Stimulated activated CD8-positive, alpha-beta memory T cell treated with anti-CD3 and anti-CD28 coated beads, Interleukin-15, amount 100 ng/mL, for 1 hour (primary cell): ENCODE measurements at places on chromosomes 13 and 19.
A peak's percentile ranks its signal among the peaks of the same experiment; 100 is the strongest.

GRCh38 chr13:39370554-39370953, 232.4 kb downstream of the LHFPL6 start:
- no peak for DNase-seq

DNA sequence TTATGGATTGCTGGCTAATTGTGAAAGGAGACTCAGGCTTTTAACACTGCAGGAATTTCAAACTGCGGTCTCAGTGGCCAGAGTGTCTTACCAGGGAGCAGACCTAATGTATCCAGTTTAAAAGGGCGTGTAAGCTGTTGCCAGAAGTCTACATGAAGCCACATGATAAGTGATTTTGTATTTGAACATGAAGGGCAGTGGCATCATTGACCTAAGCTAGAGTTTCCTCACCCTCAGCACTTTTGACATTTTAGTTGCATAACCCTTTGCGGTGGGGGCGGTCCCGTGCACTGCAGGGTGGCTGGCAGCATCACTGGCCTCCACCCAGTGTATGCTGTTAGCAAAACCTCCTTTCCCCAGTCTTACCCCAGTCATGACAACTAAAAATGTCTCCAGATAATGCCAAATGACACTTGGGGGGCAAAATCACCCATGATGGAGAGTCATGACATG, 23.7 kb upstream of the GPR18 start:
- DNase-seq: no peak

- no peak for DNase-seq
Observed at GRCh38 chr19:45468159-45468651, 409 bp downstream of the FOSB start.

- DNase-seq: no peak
Observed at GRCh38 chr19:16376649-16377048, 52.0 kb downstream of the KLF2 start.

DNA sequence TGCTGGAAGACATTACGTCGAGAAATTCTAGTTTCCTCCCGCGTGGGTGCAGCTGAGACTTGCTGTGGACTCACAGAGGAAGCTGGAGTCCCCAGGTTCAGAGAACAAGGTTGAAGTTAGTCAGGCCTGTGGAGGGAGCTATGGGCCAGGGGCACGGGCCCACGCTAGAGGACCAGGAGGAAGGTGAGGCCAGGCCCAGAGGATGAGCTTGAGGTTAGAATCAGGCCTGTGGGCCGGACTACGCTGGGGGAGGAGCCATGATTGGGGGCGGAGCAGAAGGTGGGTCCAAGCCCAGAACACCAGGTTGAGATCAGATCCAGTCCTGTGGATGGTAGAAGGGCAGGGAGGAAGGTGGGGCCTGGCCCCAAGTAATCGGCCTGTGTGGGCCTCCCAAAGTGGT, 32.6 kb downstream of the ZNF846 start:
- no peak for DNase-seq

GRCh38 chr19:9847087-9847671, 12.1 kb downstream of the PIN1 start:
- no peak for DNase-seq

DNA sequence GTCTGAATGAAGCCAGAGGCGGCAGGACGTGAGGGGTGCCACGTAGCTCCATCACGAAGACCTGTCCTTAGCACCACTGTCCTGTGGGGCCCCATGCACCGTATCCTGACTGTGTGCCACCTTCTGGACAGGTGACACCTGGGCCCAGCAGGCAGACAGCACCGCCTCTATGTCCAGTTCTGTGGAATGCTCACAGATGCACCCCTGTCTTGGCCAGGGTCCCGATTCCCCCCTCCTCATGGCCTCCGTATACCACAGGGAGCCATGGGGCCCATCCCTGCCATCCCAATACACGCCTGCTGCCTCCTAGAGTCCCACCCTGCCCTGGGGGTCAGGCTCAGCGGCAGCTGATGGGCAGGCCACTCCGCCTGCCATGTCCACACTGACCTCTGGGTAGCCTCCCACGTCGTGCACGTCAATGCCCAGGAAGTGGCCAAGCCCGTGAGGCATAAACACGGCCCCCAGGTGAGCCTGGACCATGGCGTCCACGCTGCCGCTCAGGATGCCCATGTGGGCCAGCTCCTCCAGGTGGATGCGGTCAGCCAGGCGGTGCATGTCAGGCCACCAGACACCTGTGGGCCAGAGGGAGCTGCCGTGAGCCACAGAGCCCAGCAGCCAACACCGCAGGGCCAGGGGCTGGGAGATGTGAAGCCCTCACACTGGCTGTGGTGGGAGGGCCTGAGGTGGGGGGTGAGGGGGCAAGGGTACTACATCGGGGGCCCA, 17.6 kb downstream of the CEBPG start:
- DNase-seq: no peak

GRCh38 chr13:111491659-111492058, 171.2 kb downstream of the TEX29 start:
- DNase-seq: no peak

GRCh38 chr13:50170447-50171037, 155.3 kb downstream of the KCNRG start:
- DNase-seq: no peak

DNA sequence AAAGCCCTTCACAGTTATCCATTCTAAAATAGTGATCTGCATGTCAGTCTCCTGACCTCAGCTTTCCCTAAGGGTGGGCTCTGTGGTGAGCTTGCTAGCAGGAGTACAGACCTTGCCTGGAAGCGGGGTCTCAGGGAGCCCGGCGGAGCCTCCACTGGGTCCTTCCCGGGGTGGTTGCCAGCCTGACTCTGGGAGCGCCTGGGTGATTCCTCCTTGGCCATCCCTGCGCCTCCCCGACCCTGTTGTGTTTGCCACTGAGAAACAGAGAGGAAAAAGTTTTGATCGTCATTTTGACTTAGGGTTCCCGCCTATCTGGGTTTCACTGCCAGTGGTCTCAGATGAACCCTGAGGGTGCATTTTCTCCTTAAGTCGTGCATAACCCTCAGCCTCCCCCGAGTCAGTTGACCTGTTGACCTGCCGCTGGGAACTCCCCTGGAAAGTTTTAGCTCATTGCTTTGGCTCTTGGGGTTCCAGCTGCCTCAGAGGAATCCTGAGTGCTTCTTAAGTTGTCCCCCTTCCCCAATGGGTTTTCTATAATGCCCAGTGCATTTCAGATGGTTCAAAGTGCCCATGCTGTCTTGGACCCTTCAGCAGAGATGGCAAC, 117.8 kb downstream of the RAB20 start:
- DNase-seq: no peak

GRCh38 chr19:58350001-58350861, 3.1 kb downstream of the A1BG start:
- DNase-seq: no peak

DNA sequence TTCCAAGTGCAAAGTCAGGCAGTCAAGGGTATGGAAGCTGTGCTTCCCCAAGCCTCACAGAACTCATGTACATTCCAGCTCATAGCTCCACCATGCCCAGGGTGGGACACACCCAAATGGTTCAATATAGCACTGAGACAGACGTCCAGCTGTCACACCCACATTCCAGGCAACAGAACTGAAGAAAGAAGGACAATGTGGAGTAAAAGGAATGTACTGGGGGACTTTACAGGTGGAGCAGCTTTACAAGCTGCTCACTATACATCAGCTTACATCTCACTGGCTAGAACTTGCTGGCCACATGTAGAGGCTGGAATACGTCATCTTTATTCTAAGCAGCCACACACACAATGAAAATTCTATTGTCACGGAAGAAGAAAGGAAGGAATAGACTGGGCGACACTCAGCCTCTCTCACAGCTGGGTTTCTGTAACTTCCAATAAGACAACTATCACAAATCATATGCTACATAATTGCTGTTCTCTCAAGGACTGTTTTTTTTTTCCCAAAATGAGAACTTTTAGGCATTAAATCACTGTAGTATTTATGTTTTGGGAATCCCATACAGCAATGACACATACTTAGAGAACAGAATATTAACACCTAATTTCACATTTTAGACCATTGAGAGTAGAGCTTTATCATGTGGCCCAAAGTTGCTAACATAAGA, 86.1 kb downstream of the KLF12 start:
- DNase-seq: no peak

DNA sequence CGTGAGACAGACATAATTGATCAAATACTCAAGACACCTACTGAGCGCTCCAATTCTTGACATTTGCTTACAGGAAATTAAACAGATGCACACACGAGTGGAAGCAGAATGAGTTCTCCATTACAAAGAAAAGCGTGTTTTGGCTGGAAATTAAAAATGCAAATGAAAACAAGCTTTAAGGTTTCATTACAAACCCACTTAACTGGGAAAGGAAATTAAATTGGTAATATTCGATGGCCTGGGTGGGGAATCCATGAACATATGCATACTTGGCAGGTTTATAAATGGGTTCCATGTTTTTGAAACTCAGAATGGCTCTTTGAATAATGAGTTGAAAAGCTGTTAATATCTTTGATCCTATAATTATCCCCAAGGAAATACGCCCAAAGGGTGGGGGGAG, 178.0 kb downstream of the IER2 start:
- no peak for DNase-seq

GRCh38 chr13:90156390-90156789, 1191.1 kb upstream of the MIR17HG start:
- no peak for DNase-seq

GRCh38 chr13:110138700-110139036, 168.3 kb downstream of the COL4A1 start:
- DNase-seq: no peak

DNA sequence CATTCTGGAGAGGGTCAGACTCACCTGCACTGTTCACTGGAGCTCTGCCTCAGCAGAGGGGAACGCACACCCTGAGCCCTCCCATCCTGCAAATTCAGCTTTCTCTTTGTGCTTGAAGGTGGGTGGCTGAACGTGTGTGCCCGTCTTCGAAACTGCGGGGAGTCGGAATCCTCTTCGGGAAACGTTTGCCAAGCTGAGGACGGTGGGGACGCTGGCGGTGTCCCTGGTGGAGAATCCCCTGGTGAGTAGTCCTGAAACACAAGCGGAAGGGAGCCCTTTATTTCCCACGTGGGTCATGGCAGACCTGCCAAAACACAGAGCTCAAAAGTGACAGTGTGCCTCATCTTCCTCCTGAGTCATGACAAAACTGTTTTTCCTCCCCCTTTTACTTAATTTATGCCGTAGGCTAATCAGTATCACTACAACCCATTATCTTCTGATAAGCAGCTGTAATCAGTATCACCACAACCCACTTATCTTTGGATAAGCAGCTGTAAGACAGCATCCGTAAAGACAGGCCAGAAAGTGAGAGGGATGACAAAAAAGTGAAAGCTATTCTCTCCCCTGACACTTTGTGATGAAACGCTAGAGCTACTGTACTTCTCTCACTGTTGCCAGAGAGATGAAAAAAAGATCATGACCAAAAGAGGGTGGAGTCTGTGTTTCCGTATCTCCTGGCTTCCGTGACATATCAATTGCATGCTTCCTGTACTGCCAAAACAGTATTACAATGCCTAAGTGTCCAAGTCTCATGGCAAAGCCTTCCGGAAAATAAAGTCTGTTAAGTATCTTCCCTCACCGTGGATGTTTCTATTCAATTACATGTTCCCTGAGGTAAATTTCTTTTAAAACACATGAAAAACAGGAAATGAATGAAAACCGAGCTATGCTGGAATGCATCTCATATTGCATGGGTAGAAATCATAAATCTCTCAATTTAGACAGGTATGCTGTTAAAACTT, 155.5 kb downstream of the TBC1D4 start:
- peak; percentile 10 for DNase-seq

DNA sequence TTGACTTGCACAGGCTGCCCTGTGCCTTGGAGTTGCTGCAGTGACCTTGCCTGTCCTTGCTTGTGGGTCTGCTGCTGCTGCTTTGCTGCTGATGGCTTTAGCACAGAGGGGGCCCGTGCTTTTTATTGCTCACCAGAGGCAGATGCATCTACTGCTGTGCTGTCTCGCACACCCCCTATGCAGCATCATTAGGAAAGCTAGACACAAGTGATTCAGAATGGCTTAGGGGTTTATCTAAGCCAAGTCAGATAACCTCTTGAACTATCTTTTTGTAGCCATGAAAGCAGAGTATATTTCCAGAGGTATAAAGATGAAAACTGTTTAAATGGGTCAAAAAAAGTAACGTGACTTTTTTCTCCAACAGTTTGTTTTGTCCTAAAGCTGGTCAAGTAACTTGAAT, 7.8 kb downstream of the GTF3A start:
- DNase-seq: no peak

GRCh38 chr19:7932276-7932929, 6.5 kb upstream of the CTXN1 start:
- no peak for DNase-seq

- DNase-seq: no peak
Observed at GRCh38 chr13:98401934-98402333, 175.0 kb downstream of the STK24 start.

- DNase-seq: no peak
Observed at GRCh38 chr13:83914368-83914767, 32.1 kb upstream of the SLITRK1 start.

- no peak for DNase-seq
Observed at GRCh38 chr13:24564881-24565280, 52.3 kb upstream of the PARP4 start.

DNA sequence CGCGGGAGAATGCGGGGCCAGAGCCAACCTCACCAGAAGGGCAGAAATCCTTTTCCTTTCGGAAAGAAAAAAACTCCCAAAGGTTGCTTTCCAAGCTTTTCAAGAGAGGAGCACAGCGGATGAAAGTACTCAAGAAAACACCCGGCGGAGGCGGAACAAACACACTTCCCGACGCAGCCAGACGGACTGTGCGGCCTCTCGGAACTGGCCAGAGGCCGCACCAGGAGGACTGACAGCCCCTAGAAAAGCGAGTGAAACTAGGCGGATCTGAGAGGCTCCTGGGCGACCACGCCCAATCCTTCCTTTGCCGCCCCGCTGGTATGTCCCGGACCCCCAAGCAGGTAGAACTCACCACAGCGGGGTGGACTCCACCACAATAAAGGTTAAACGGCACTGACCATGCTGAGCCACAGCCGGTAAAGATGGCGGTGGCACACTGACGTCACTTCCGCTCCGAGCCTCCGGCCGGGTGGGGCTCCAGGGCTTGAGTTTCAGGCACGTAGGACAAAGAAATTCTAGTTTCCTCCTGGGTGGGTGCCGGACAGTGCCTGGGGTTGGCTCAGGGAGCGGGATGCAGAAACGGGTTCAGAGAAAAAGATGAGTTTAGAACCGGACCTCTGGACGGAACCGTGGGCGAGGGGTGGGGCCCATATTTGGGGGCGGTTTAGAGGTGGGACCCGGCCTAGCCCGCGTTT, at the start of gene ZNF562:
Gene ZNF562 (minus strand): TSS at position 438 of the 695 bp plus-strand sequence. CDS start 14,356 bp downstream, outside the sequence.
- peak; percentile 66 for DNase-seq

DNA sequence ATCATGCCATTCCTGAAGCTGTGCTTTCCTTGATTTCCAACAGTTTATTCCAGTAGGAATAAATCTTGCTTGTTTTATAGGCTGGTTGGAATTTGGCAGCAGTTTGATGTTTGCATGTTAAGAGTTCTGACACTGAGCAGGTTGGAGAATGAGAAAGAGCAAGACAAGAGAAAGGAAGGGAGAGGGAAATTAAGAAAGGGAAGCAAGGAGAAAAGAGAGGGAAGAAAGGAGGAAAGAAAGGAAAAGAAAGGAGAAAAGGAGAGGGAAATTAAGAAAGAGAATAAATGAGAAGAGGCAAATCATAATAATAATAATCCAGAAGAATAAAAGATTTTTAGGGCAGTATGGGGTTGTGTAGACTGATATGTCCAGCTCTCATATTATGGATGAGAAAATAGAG, 28.4 kb upstream of the UQCRFS1 start:
- no peak for DNase-seq
